ENCODE measurements at places on chromosomes 3 and 15.

GRCh38 chr15:44261007-44261706 is 27.4 kb upstream of the GOLM2 start:
- no peak for DNase-seq

DNA sequence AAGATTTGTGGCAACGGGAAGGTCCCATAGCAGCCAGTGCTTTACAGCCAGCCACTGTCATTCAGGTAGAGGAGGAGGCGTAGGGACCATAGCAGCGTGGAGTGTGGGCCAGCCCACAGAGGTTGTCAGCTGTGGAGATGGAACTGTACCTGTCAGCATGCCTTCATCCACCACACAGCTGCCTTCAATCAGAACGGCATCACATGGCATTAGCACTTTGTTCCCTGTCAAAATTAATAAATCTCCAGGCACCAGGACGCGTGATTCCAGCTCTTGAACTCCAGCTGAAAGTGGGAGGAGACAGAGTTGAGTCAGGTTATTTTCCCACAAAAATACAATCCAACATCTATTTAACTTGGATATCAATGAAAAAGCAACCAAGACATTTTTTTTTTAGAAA is 84.0 kb downstream of the ATP13A4 start:
- peak; percentile 40 for DNase-seq

- no peak for DNase-seq
These were observed 17.4 kb downstream of the H1-8 start for GRCh38 chr3:129560269-129560787.

- DNase-seq = no peak
These were observed 64.9 kb downstream of the ATP10A start for GRCh38 chr15:25797936-25798901.

DNA sequence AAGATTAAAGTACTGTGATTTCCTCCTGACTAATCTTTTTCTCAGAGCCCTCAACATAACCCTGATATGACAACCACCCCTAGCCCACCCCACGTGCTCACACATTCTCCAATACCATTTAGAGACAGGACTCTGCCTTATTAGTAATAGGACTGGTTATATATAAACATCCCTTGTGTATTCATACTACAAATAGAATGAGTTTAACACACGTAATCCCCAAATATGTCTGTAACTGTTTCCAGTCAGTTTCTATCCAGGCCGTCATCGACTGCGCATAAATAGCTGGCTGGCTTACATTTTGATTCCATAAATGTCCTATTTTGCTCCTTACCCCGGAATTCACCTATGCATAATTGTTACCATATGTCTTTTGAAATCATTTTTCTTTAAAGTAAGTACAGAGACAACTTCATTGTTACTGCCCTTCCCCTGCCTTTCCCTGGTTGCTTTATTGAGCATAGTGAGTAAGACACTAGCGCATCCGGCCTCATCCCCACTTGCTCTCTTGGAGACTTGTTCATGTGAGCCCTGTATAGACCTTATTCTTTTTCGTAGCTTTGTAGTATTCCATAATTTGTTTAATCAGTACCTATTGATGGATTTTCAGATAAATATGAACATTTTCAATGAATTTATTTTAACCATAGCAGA is 3.5 kb upstream of the P2RY14 start:
- DNase-seq = no peak

GRCh38 chr15:51224428-51224827 is 114.0 kb downstream of the CYP19A1 start:
- no peak for DNase-seq

- peak; percentile 92 for DNase-seq
These were observed 1.9 kb upstream of the NLGN1 start for GRCh38 chr3:173395412-173396181.

- no peak for DNase-seq
These were observed 26.1 kb upstream of the MGA start for GRCh38 chr15:41634072-41634626.

DNA sequence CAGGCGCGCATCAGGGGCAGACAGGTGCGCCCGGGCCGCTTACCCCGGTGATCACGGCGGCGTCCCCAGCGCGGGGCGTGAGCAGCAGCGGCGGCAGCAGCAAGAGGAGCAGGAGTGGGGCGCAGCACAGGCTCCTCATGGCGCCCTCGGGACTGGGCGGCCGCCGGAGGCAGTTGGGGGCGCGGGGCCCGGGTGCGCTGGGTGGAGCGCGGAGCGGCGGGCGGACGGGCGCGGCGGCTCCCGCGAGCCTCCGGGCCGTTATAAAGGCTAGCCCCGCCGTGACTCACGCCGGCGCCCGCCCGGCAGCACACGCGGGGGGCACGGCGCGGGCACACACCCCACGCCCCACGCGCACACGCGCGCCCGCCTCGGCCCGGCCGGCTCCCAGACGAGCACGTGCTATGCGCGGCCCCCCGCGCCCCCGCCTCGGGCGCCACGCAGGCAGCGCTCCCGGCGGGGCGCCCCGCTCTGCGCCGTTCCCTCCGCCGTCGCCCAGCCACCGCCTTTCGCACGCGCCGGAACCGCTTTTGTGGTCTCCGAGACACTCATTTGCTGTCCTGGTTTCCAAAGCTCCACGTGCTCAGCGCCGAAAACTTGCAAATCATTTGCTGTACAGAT is at the start of gene PROK2:
TSS of gene PROK2 (minus strand) at position 235 of the 618 bp plus-strand sequence. CDS start at position 139, 96 bp downstream.
- no peak for DNase-seq

DNA sequence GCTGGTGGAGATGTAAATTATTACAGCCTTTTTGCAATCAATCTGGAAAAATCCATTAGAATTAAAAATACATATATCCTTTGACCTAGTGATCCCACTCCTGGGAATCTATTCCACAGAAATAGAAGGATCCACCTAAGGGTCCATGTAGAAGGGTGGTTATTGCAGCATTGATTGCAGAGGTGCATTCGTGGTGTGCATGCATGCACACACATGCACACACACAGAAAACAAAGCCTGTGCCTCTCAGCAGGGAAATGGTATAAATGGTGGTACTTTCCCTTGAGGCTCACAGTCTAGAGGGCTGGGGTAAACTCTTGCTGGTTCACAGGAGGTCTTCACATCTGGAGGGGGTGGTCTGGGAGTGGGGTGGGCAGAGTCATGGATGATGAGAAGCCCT is 19.4 kb upstream of the ADPGK start:
- no peak for DNase-seq

DNA sequence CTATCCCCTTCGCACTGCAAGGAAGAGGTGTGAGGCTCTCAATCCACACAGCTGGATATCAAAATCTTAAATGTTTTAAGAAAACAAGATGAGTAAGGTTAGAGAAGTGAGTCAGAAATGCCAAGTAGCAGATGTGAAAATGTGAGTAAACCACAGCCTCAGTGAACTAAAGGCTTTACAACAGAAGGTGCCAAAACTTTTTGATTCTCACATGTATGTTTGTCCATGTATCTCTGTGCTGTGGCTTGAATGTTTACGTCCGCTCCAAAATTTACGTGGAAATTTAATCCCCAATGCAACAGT is 126.8 kb upstream of the PFN2 start:
- no peak for DNase-seq

GRCh38 chr15:39331584-39331983 is 249.3 kb upstream of the THBS1 start:
- DNase-seq = no peak
